ENCODE measurements at places on chromosomes 1 and 21.

DNA sequence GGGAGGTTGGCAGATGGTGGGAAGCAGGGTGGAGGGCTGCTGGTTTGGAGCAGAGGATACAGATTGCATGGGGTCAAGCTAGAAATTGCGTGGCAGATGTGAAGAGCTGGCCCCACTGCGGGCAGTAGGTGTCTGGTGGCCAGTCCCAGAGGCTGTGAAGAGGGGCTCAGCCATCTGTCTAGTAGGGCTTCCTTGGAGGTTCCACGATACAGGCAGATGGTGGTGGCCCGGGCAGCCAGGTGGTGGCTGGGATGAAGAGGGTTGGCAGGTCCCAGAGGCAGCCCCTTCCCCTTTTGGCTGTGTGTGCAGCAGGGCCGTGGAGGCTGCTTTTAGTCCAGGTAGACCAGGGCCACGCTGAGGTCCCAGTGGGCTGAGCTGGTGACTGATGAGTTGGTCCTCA is 16.6 kb downstream of the PSEN2 start:
- no peak for DNase-seq

- no peak for DNase-seq
Observed at GRCh38 chr1:205017001-205017400, 26.0 kb upstream of the CNTN2 start.

- DNase-seq, result peak; percentile 75
Observed at GRCh38 chr1:102191723-102192122, 195.0 kb upstream of the OLFM3 start.

DNA sequence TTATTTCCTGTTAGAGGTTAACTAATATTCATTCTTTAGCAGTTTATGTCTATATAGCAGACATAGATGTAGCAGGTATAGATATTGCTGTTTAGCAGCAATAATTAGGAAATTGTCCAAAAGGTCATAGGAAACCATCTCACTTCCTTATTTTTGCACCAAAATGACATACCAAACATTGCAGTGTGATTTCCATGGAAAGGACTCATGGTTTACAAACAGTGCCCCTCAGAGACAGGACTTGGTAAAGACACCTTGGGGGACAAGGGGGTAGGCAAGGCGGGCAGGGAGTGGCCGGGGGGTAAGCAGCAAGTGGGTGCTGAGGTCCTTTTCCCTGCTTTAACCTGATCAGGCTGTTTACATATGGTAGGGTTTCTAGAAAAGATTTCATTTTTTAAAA is 30.5 kb downstream of the BATF3 start:
- DNase-seq, result peak; percentile 12

DNA sequence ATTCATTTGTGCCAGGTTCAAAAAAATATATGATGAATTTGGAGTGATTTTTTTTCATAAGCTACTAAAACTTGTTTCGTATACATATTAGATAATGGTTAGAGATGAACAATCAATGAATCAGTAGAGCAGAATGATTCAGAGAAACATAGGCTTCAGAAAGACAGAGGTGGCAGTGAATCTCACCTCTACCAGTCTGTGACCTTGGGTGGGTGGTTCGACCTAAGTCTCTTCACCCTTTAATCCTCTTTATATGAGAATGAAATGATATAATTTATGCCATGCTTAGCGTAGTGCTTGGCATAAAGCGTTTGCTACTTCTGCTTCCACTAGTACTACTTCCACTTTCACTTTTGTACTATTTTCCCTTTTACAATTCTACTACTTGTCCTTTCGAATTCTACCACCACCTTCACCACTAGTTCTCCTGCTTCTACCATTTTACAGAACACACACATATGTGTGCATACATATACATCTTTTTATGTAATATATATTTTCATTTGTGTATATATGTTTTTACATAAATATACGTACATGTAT is 45.1 kb downstream of the FYB2 start:
- DNase-seq, result no peak

GRCh38 chr21:37220433-37220980 is 46.6 kb downstream of the VPS26C start:
- no peak for DNase-seq

All from NCI-H526 (cell line).